ENCODE measurements at places on chromosomes 7 and 10.

- H3K4me3 ChIP-seq: no peak overlapping the region
- H3K27ac ChIP-seq: no peak overlapping the region
- H3K4me1 ChIP-seq: peaks cover 3% of the 10 kb centered on the region
- no peak for DNase-seq
These were observed 100.1 kb downstream of the CACNB2 start for GRCh38 chr10:18240185-18240882.

DNA sequence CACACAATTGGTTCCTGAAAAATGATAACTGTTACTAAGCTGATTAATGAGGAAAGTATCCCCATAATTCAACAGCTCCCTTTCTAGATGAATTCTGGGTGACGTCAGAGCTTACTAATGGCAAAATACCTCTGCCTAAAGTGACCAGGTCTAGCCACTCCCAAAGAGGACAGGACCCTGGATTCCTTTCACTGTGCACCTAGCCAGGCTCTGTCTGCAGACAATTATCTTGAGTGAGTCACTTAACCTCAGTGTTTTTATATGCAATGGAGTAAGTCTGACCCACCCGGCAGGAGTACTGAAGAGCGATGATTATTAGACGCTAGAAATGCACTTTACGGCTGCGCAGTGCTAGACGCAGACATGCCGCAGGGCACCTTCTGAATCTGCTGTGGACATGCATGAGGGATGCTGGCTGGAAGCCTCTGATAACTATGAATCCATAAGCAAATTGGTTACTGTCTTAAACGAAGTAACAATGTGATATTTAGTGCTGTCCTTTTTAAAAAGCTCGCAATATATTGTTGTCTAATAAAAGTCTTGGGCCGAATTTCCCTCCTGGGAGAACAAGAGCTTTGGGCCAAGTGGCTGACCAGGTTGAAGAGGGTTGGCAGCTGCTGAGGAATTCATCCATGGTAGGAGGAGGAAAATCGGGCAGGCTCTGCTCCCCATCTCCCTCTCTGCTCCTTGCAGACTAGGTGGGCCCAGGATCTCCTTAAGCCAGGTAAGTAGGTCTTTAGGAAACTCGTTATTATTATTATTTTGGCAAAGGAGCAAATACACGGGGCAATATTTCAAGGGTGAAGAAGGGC is 4.6 kb upstream of the INPP5A start:
- peaks cover 12% of the 10 kb centered on the region for H3K4me1 ChIP-seq
- no peaks in the 10 kb centered on the region for H3K36me3 ChIP-seq

- peaks cover 4% of the 10 kb centered on the region for H3K36me3 ChIP-seq
- DNase-seq: no peak
- no peak overlapping the region for H3K4me3 ChIP-seq
- peaks cover 4% of the 10 kb centered on the region for H3K4me1 ChIP-seq
These were observed 32.5 kb upstream of the VWDE start for GRCh38 chr7:12436126-12436525.

GRCh38 chr10:124698545-124699469 is 45.4 kb downstream of the FAM53B start:
- peak overlapping the region; percentile 83 for H3K4me3 ChIP-seq
- peaks cover 85% of the 10 kb centered on the region for H3K4me1 ChIP-seq
- peak overlapping the region; percentile 100 for H3K27ac ChIP-seq

- no peaks in the 10 kb centered on the region for H3K36me3 ChIP-seq
- H3K4me3 ChIP-seq: no peak overlapping the region
- no peak for DNase-seq
These were observed 188.7 kb downstream of the CACNB2 start for GRCh38 chr10:18328941-18329340.
